ENCODE measurements at places on chromosomes 3 and 15.
A peak's percentile ranks its signal among the peaks of the same experiment; 100 is the strongest.

GRCh38 chr3:151899996-151900395, 26.6 kb downstream of the SUCNR1 start:
- DNase-seq, result no peak

GRCh38 chr3:173038484-173038871, 102.6 kb downstream of the SPATA16 start:
- DNase-seq, result no peak

DNA sequence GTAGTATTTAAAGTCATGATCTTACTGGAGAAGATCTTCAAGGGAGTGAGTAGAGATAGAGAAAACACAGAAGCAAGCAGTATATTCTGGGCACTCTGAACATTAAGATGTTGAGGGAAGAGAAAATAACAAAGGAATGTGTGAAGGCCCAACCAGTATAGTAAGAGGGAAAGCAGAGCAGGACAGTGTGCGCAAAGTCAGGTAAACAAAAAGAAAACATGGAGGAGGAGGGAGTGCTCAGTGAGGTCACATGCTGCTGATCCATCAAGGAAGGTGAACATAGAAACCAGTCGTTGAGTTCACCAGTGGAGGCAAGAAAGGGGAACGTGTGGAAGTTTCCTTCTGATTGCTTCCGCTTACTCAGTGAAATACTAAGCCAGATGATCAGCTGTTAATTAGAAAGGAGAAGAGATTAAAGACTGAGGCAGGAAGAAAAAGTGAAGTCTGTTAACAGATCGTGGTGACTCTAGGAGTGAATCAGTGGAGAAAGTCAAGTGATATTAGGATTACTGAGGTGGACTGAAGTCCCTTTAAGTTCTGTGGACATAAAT, 47.2 kb downstream of the OPA1 start:
- peak; percentile 51 for DNase-seq

DNA sequence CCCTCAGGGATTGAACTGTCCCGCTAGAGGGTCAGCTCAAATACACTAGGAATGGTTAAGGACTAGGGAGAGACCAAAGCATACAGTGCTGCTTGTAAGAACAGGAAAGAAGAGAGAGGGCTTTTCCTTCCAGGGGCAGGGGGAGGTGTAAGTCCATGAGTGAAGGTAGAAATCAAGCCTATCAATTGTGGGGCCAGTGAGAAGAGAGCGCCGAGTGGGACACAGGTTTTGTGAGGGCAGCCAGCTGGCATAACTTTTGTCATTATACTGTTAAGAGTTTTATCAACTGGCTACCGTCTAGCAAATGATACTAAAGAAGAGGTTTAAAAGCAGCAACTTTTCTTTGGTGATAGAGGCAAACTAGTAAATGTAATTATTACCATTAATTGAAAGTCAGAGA, 45.0 kb downstream of the LMCD1 start:
- DNase-seq, result no peak

DNA sequence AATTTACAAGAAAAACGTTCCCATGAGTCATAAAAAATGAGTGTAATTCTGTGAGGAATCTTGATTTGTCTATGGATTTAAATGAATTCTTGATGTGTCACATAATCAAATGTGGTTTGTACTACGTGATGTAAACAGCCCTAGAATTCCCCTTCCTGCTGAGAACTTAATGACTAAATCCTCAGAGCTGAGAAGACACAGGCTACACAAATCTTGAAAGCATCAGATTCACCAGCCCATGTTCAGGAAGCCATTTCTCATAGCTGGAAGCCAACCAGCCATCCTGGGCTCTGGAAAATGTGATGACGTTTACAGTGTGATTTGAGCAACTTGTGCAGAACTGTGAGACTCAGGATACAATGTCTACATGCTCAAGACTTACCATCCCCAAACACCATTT, 193.7 kb upstream of the MME start:
- peak; percentile 16 for DNase-seq

DNA sequence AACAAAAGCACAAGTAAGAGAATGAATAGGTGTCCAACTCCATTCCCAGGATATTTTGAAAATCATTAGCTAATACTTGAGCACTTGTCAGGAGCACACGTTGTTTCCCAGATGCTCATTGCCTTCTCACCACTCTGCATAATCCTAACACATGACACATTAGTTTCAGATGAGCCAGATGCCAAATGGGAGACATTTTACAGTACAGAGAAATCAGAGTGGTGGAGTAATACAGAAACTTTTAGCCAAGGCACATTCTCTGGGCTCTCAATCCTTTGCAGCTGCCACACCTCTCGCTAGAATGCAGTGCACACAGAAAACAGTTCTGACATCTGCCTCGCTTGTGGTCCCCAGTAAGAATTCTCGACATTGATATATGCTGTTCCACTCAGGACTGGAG, 76.6 kb downstream of the P3H2 start:
- no peak for DNase-seq

- no peak for DNase-seq
These were observed 2.7 kb downstream of the UPK1B start for GRCh38 chr3:119175872-119176756.

DNA sequence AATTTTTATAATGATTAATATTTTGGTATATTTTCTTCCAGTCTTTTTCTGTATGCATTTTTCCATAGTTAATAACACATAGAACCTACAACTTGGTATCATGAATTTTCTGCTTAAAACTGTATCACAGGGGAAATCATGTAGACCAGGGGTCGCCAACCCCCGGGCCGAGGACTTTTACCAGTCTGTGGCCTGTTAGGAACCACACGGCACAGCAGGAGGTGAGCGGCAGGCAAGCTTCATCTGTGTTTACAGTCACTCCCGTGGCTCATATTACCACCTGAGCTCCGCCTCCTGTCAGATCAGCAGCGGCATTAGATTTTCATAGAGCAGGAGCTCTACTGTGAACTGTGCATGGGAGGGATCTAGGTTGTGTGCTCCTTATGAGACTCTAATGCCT, 54.7 kb downstream of the RPL22L1 start:
- no peak for DNase-seq

DNA sequence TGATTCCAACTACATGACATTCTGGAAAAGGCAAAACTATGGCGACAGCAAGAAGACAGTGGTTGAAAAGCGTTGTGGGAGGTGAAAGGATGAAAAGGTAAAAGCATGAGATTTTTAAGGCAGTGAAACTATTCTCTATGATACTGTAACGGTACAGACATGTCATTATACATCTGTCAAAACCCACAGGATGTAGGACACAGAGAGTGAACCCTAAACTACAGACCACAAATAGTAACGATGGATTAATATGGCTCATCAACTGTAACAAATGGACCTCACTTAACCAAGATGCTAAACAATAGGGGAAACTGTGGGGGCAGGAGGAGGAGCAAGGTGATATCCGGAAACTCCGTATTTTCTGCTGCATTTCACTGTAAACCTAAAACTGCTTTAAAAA, 39.1 kb downstream of the MYO9A start:
- DNase-seq, result no peak

DNA sequence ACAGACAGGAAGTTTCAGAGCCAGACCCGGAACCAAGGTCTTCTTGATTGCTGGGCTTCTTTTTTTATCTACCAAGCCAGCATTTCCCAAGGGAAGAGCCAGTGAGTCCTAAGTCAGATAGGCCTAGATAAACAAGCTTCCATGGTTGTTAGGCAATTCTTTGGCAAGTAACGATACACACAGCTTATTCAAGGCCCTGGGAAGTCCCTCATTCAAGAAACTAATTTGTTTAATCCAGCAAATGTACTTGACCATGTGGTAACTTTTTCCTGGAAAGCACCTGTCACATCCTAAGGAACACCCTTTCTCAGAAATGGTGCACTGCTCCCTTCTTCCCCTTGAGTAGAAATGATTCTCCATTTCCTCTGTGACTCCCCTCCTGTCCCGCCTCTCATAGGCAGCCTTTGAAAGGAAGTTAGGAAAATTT, 209.9 kb downstream of the ITPR1 start:
- DNase-seq, result no peak

GRCh38 chr15:70483513-70483912, 279.8 kb downstream of the UACA start:
- no peak for DNase-seq

DNA sequence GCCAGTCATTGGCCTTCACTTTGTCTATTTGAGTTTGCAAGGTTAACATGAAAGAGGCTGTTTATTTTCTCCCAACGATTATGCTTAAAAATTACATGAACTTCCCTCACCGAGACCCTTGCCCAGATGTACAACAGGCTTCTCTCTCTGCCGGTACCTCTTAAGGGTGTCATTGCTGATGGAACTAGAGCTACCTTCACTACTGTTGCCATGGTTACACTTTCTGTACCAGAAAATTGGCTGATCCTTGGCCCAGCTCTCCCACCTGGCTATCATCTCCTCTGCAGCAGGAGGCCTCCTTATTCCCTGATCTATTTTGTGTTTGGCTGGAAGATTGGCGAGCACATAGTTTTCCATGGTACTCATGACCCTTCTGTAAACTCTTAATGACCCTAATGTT, 24.0 kb upstream of the LIPC start:
- DNase-seq, result no peak

DNA sequence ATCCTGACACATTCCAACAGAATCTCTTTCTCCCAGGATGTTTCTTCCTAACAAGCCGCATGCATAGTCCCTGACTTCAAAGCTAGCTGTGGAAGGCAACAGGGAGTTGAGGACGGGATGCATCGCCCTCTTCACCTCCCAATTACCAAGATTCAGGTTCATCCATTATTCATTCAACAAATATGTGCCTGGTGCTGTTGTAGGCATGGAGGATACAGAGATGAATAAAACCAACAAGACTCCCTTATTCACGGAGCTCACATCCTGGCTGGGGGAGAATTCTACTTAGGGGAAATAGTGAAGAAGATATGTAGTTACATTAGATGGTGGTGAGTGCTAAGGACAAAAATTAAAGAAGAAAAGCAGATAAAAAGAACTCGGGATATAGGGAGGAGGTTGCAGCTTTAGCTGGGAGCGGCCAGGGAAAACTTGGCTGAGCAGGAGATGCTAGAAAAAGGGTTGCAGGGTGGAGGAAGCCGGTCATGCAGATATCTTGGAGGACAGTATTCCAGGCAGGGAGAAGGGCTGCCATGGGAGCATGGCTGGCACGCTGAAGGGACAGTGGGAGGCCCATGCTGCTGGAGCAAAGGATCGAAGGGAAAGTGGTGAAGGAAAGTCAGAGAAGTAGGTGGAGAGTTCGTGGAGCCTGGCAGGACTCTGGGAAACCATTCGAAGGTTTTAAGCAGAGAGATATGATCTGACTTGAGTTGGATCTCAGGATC, 5.0 kb downstream of the ITGB5 start:
- no peak for DNase-seq

DNA sequence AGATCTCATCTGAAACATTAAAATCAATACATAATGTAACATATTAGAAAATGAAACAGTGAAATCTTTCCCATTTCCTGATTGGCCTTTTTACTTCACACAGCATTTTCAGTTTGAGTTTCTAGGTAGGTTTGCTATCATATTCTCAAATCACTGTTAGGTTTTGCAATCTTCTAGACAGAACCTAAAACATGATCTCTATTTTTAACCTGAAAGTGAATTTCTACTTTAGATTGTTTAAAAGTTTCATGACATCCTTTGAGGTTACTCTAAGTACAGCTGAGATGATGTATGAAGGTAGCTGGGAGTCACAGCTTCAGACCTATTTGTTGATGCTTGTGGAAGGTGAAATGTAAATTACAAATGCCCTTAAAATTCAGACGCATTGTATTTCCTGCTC, 118.4 kb upstream of the GPR149 start:
- no peak for DNase-seq

DNA sequence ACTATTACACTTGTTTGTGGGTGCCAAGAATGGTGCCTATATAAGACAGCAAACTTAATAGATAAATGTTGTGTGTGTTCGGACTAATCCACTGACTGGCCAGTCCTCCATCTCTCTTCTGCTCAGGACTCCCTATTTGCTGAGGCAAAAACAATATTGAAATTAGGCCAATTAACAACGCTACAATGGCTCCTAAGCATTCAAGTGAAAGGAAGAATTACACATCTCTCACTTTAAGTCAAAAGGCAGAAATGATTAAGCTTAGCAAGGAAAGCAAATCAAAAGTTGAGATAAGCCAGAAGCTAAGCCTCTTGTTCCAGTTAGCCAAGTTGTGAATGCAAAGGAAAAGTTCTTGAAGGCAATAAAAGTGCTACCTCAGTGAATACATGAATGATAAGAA, 126.9 kb downstream of the CCNL1 start:
- no peak for DNase-seq

GRCh38 chr3:172461530-172462138, 13.4 kb upstream of the GHSR start:
- peak; percentile 70 for DNase-seq

DNA sequence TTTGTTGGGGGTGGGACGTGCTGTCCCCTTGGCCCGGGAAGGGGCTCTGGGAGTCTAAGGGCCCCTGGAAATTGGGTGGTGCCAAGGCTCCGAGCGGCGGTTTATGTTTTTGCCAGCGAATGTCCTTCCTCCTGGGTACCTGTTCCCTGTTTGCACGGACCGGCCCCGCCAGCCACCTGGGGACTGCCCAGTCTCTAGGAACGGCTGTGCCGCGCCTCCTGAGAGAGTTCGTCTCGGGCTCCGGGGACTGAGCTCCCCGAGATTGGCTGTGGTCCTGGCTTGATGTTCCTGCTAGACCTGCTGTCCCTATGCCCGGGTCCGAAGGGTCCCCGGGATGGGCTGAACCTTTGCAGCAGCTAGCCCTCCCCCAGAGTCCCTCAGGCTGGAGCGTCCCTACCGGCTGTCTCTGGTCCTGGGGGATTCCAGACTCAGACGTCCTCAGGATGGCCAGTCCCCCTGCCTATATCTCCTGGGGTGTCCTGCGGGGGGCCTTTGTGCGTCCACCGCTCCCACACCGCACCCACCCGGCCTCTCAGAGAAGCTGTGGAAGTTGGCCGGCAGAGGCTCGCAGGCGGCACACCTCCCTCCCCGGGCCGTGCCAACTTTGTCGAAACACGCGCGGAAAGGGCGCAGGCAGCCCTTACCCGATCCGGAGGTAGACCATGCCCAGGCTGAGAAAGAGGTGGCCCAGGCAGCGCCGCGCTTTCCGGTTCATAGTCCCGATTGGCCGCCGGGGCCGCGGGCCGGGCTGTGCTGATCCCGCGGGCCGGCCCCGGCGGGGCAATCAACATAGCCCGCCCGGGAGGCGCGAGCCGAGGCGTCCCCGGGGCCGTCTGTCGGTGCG, 547 bp downstream of the WNT7A start:
- no peak for DNase-seq

GRCh38 chr15:57680021-57680420, 26.5 kb upstream of the POLR2M start:
- DNase-seq, result no peak

DNA sequence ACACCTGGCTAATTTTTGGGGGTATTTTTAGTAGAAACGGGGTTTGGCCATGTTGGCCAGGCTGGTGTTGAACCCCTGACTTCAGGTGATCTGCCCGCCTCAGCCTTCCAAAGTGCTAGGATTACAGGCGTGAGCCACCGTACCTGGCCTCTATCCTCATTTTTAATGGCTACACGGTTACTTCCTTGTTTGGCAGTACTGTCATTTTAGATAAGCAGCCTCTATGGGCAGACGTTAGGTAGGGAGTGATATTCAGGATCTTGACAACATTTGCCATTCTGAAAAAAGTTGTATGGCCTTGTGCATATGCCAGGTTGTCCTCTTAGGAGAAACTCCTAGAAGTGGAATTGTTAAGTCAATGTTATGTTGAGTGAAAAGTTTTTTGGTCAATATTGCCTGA, 141.7 kb downstream of the ITPR1 start:
- DNase-seq, result no peak

- no peak for DNase-seq
These were observed 294.2 kb upstream of the THBS1 start for GRCh38 chr15:39286706-39287105.
